AG10803 (cell line): ENCODE measurements at places on chromosomes 2 and 18.
A peak's percentile ranks its signal among the peaks of the same experiment; 100 is the strongest.

GRCh38 chr18:60895181-60895580, 438.0 kb upstream of the CDH20 start:
- DNase-seq, result no peak

GRCh38 chr18:49174478-49174877, 223.7 kb upstream of the SMAD7 start:
- DNase-seq, result peak; percentile 92

DNA sequence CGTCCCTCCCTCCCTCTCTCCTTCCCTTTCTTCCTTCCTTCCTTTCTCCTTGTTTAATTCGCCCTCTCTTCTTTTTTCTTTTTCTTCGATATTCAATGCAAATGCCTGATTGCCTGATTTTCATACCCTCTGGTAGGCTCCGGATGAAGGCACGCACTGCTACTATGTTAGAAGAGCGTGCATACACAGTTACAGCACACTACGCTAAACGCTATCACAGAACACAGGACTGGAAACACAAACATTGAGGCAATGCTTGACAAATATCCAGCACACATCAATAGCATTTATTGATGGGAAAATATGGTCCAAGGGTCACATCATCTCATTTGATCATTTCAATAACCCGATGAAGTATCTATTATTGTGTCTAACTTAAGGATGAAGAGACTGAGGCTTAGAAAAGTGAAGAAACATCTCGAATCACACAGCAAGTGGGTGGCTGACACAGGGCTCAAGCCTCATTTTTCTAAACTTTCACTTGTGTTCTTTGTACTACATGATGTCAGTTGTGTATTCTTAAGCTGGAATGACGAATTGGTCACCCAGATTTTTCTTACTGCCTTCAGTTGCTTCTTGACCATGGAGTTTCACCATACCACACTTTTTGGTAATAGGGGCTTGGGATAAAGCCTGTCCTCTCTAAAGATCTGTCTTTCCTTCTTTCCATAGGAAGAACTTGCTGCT, 101.8 kb downstream of the TRIB2 start:
- DNase-seq, result no peak

- DNase-seq, result no peak
These were observed 433.7 kb upstream of the TRIB2 start for GRCh38 chr2:12282780-12283695.

DNA sequence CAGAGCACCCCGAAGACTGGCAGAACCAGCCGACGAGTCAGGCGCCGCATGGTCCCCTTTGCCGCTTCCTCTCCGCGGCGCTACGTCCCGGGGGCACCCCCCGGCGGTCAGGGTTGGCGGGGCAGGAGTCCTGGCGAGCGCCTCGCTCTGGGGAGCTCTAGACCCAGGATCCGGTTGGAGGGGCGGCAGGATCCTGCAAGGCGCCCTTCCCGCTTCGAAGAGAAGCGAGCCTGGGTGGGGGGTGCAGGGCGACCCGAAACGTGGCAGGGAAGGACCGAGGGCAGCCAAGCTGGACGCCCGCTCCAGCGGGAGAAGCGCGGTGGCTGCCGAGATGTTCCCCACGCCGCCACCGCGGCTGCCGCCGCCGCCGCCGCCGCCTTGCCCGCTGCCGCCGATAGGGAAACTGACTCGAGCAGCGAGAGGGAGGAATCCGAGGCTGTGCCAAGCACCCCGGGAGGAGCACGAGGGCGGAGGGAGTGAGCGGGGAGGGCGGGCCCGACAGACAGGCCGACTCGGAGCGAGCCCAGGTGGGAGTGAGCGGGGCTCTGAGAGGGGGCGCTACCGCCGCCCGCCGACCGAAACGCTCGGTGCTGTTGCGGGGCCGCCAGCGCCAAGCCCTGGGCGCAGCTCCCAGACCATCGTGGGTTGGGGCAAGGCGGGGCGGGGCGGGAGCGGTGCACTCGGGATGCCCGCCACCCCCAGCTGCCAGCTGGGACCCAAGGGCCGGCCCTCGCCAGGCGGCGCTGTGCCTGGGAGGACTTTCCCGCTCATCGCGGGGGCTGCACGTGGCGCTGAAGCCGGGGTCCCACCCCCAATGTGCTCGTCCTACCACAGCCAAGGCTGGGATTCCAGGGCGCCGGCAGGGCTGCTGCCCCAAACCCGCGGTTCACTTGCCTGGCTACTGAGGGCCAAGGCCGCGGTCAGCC, at the start of gene GALNT14:
Gene GALNT14, minus strand, starts transcription at position 404 of the 926 bp plus-strand sequence. Its CDS starts 354 bp downstream, at position 50.
- DNase-seq, result peak; percentile 20

- no peak for DNase-seq
These were observed 53.3 kb downstream of the INHBB start for GRCh38 chr2:120398996-120399888.

DNA sequence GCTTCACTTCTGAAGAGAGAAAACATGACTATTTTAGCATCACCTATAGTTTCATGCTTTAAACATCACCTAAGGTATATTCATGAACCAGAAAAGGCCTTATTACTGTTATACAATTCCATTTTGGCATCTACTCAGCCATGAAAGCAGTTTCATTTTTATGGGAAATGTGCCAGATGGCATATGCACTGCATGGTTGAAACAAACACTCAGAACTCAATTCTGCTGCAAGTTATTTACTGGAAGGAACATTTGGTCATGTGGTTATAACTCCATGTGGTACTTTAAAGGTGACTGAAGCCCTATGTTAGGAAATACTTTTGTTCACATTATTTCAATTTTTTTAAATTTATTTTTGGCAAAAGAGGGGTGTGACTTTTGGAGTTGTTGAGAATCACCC, 287.5 kb upstream of the CRIM1 start:
- no peak for DNase-seq

DNA sequence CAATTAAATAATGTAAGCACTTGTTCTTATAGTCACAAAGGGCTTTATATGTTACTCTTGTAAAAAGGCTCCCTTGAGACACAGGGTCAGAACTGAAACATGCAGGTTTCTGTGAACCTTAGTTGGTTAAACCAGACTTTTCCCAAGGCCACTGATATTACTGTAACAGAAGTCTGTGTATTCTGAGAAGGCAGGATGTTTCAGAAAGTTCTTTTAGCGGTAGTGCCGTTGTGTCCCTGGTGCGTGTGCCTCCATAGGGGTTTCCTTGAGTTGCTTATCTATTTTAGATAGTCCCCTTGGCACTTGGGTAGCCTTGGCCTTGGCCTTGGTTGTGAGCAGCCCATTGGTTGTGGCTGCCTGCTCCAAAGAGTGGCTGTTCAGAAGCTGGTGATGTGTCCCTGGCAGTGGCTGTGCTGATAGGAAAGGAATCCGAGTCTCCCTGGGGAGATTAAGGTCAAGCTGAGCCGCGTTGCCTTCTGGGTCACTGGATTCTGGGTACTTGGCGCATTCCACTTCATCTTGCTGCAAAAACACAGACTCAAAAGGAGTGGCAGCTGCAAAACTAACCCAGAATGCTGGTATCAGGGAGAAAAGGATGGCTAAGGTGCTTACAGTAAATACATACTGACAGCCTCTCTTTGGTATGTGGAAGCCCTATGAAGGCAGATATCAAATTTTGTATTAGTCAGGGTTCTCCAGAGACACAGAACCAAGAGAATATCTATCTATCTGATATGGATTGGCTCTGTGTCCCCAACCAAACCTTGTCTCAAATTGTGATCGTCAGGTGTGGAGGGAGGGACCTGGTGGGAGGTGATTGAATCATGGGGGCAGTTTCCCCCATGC, 69.7 kb downstream of the FHOD3 start:
- no peak for DNase-seq

GRCh38 chr2:98545591-98545990, 62.7 kb downstream of the COA5 start:
- DNase-seq, result no peak

- DNase-seq, result no peak
These were observed 317.9 kb upstream of the UBE2E3 start for GRCh38 chr2:180662521-180662920.

- no peak for DNase-seq
These were observed at the start of gene NEU4 for GRCh38 chr2:241808721-241809382. Gene NEU4 (plus strand): TSS chr2:241809193. CDS start chr2:241814485, 5,292 bp downstream.

- DNase-seq, result no peak
These were observed 610.4 kb downstream of the ERBB4 start for GRCh38 chr2:211928201-211928600.

- no peak for DNase-seq
These were observed 81.4 kb downstream of the ADCYAP1 start for GRCh38 chr18:986051-986450.

GRCh38 chr18:74597034-74597661, 522 bp upstream of the ZNF407 start:
- DNase-seq, result peak; percentile 75

GRCh38 chr2:31274401-31275075, 40.6 kb downstream of the EHD3 start:
- DNase-seq, result peak; percentile 25

- peak; percentile 35 for DNase-seq
These were observed 147.9 kb downstream of the GALNT3 start for GRCh38 chr2:165645930-165646831.

DNA sequence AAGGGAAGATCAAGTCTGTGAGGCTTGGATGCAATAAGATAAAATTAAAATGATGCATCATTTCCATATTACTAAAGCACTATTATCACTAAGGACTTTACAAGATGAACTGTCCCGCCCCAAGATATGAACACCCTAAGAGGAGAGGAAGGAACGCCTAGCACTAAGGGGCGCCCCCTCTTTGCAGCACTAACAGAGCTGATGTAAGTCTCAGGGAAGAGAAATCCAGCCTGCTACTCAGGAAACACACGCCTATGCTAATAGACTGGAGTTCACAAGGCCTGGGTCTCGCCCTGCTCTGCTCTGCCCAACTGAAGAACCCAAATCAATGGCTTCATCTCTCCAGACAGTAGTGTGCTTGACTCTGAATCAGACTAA, 6.1 kb downstream of the INO80C start:
- no peak for DNase-seq

GRCh38 chr18:21897811-21898210, 157.2 kb downstream of the MIB1 start:
- DNase-seq, result peak; percentile 44

DNA sequence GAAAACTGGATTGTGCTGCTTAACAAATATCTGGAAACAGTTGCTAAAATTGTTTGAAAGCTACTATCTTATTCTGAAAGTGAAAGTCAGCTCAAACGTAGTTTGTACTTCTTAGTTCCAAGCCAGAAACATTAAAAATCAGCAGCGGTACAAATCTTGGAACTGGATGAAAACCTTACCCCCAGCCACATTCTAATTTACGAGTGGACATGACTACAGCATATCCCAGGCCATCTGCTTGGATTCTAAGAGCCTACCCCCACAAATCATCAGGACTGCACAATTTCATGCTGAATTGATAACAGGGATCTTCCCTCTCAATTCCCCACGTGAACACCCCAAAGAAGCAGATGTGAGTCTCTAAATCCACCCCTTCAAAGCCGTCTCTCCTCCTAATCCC, 158.7 kb upstream of the NCKAP5 start:
- no peak for DNase-seq

GRCh38 chr2:228541789-228542188, 360.3 kb upstream of the SPHKAP start:
- peak; percentile 29 for DNase-seq

DNA sequence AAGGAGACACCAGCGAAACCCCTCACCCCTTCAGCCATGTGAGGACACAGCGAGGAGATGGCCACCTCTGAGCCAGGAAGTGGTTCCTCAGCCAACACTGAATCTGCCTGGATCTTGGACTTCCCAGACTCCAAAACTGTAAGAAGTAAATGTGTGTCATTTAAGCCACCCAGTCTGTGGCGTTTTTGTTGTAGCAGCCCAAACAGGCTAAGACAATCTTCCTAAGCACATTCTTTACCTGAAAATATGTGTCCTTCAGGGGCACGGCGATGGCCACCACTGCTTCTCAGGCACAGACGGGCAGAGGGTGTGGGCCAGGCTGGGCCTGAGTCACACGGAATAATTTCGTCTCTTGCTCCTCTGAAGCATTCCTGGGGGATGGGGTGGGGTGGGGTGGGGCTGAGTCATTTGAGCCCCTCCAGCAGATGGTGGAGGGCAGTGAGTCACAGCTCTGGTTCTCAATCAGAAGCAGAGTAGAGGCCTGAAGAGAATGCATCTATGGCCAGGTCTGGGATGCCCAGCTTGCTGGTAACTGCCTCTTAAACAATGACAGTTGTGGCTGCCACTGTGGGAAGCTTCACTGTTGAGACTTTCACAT, 142.4 kb downstream of the CAPN13 start:
- peak; percentile 96 for DNase-seq

DNA sequence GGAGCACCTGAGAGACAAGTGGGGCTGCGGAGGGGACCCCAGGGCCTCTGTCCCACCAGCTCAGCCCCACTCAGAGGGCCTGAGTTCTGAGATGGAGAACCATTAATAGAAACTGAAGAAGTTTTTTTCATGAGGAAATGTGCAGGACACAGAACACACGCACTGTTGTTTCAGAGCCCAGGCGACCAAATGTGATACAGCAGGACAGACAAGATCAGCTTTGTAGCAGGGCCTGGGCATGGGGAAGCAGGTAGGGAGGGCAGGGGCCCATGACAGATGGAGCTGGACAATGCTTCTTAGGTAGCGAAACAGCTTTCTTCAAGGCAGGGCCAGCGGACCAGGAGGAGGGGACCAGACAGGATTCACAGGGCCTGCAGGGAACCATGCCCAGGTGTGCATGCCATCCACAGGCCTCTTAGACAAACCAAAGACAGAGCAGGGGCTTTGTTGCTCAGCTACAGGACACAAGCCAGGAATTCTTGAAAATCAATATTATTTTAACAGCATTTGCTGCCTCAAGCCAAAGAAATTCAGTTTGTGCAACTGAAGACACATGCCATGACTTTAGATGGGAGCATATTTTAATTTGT, 252.8 kb upstream of the GYPC start:
- DNase-seq, result no peak

DNA sequence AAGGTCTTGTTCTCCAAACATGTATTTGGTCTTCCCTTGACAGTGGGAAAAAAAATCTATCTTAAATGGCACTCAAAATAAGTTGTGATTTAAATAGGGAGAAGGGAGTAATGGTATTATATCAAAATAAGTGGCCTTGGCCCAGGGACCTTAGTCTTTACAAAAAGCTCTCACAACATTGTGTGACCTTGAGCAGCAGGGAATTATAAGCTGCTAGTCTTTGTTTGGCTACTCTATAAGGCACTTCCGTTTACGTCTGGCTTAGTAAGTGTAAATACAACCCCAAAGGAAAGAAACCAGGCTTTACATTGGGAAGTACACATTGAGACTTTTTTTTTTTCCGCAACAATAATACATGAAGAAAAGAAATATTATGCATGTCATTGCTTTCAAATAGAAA, 734.0 kb upstream of the LINC00305 start:
- DNase-seq, result no peak

DNA sequence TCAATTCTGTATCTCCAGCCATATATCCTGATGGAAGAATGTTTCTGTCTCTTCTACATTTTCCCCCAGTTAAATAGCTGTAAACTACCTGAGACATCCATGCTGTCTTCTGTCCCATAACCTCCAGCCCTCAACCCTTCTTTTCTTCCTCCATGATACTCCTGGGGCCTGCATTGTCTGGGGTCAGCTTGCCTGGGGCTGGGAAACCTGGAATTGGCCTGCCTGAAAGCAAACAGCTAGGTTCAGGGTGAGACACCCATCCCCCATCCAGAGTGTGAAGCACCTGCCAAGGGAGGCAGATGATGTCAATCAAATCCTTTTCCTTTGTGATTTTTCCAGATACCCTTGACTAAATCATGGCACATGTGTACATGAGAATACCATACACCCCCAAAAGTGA, 313.7 kb upstream of the MGAT5 start:
- no peak for DNase-seq
